Esophagus muscularis mucosa (tissue), 4 donors: ENCODE measurements at places on chromosomes 4 and X.

- DNase-seq = no peak
Observed at GRCh38 chr4:11773798-11774197, 345.1 kb upstream of the HS3ST1 start.

GRCh38 chr4:169345316-169345721 is 74.6 kb upstream of the SH3RF1 start:
- no peak for DNase-seq

DNA sequence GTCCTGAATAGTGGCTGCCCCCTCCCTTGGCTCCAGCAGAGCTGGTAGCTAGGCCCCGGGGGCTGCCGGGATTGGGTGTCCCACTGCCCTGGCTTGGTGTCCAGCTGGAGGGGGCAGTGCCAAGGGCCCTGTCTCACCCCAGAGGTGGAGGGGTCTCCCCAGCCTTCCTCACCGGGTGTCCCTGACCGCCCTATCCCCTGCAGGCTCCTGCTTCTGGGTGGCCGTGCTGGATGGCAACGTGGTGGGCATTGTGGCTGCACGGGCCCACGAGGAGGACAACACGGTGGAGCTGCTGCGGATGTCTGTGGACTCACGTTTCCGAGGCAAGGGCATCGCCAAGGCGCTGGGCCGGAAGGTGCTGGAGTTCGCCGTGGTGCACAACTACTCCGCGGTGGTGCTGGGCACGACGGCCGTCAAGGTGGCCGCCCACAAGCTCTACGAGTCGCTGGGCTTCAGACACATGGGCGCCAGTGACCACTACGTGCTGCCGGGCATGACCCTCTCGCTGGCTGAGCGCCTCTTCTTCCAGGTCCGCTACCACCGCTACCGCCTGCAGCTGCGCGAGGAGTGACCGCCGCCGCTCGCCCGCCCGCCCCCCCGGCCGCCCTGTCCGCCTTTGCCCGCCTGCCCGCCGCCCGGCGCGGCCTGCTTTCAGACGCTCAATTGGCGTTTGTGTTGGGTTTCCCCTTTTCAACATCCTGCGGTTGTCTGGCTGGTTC is 4.6 kb downstream of the NAT8L start:
- DNase-seq = no peak

DNA sequence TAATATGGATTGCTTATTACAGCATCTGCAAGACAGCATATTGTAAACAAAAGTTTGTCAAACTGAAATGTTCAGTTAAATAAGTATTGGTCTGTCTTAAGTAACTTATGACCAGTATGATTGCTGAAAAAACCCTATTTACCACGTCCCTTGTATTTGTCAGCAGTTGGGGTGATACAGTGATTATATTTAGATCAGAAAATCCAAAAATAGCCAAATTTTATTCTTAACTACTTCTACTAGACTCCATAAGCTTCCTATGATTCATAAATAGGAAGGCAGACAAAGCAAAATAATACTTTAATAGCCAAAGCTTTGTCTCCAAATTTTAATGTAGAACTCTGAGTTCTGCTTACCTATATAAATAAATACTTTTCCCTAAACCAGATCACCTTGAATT is 45.3 kb downstream of the TBCK start:
- no peak for DNase-seq

- no peak for DNase-seq
Observed at GRCh38 chrX:42442745-42443144, 335.2 kb downstream of the PPP1R2C start.

- no peak for DNase-seq
Observed at GRCh38 chr4:103032574-103032973, 13.1 kb upstream of the SLC9B1 start.

DNA sequence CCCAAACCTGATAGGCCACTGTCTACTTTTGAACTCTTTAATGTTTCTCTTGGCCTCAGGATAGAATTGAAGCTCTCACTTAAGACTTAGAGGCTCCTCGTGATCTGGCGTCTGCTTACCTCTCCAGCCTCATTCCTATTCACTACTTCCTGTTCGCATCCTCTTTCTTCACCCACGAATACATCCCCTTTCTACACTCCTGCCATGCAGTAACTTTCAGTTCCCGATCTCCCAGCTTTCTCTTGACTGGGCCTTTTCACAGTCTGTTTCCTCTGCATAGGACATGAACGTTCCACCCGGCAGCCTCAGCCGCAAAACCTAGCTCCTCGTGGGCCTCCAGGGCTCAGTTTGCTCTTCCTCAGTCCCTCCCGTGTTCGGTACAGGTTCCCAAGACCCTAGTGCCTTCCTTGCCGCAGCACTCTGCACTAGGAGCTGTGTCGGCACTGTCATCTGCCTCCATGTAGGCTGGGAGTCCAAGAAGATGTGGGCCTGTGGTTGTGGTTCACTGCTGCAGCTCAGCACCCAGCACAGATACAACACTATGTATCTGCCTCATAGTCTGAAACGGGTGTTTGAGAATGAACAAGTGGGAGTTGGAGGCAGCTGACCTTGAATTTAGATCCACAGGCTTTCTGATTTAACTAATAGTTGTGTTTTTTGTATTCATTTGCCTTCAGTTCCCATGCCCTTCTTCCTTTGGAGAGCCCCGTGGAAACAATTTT is 15.8 kb downstream of the RPL39 start:
- no peak for DNase-seq

GRCh38 chr4:72313121-72313520 is 255.9 kb downstream of the ADAMTS3 start:
- DNase-seq = no peak

DNA sequence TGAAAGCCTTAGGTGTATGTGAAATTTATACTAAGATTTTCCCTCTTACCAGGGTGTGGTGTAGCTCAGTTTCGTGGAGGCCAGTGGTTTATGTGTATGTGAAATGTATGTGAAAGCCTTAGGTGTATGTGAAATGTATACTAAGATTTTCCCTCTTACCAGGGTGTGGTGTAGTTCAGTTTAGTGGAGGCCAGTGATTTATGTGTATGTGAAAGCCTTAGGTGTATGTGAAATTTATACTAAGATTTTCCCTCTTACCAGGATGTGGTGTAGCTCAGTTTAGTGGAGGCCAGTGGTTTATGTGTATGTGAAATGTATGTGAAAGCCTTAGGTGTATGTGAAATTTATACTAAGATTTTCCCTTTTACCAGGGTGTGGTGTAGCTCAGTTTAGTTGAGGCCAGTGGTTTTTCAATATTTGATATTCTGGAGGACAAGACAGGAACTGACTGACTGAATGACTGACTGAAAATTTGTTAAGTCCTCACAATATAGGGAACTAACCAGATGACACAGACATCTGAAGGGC is 143.7 kb downstream of the NEXMIF start:
- no peak for DNase-seq

GRCh38 chr4:57157596-57158137 is 47.5 kb upstream of the IGFBP7 start:
- no peak for DNase-seq

DNA sequence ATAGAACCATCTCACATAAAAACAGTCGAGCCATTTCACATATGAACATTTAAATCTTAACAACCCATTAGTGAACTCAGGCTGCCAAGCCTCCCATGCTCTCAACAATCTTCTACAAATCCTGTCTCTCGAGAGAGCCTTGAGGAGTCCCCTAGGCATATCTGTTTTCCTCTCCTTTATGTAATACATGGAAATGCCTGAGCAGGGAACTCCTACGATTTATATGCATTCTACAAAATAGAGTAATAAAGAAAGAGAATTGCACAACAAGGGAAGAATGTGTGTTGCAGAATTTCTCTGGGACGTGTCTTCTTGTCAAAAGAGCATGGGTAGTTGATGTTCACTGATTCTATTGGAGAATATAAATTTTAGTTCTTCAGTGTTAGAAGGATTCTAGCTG is 101.8 kb upstream of the VCX2 start:
- DNase-seq = no peak

DNA sequence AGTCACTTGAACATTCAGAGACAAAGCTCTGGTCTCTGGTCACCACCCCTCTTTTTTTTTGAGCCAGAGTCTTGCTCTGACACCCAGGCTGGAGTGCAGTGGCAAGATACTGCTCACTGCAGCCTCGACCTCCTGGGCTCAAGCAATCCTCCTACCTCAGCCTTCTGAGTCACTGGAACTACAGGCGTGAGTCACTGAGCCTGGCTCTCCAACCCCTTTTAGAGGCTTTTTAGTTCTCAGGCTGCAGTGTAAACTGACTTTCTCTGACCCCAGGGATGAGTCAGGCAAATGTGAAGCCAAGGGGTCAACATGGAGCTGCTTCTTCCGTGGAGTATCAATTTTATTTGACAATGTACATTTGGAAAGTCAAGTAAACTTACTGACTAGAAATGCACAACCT is 229.2 kb downstream of the PTTG2 start:
- no peak for DNase-seq

- no peak for DNase-seq
Observed at GRCh38 chr4:184461711-184462441, 12.5 kb downstream of the IRF2 start.

- no peak for DNase-seq
Observed at GRCh38 chrX:42237956-42238355, 314.6 kb upstream of the CASK start.

DNA sequence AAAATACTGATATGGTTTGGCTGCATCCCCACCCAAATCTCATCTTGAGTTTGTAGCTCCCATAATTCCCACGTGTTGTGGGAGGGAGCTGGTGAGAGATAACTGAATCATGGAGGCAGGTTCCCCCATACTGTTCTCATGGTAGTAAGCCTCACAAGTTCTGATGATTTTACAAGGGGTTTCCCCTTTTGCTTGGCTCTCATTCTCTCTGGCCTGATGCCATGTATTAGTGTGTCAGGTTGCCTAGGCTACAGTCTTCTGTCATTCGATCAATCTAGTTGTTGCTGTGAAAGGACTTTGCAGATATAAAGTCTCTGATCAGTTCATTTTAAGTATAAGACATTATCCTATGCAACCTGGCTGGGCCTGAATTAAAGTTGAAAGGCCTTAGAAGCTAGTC is 209.3 kb upstream of the MAOA start:
- DNase-seq = no peak

- DNase-seq = no peak
Observed at GRCh38 chr4:26583538-26583864, 383 bp upstream of the TBC1D19 start.

GRCh38 chr4:6504900-6505496 is 32.6 kb upstream of the PPP2R2C start:
- peak; percentile 3 for DNase-seq

- no peak for DNase-seq
Observed at GRCh38 chrX:106897259-106897658, 5.9 kb downstream of the RIPPLY1 start.

DNA sequence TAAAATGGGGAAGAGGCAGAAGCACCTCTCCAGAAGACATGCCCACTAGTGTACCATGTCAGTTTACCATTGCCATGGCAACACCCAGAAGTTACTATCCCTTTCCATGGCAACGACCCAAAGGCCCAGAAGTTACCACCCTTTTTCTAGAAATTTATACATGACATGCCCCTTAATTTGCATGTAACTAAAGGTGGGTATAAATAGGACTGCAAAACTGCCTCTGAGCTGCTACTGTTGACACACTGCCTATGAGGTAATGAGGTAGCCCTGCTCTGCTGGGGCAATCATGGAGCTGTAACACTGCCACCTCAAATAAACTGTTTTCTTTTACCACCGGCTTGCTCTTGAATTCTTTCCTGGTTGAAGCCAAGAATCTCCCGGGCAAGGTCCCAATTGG is 13.9 kb upstream of the BEX4 start:
- no peak for DNase-seq

GRCh38 chr4:110949542-110949941 is 326.7 kb upstream of the PITX2 start:
- no peak for DNase-seq

GRCh38 chrX:132486599-132487178 is 2.1 kb downstream of the MBNL3 start:
- DNase-seq = no peak

DNA sequence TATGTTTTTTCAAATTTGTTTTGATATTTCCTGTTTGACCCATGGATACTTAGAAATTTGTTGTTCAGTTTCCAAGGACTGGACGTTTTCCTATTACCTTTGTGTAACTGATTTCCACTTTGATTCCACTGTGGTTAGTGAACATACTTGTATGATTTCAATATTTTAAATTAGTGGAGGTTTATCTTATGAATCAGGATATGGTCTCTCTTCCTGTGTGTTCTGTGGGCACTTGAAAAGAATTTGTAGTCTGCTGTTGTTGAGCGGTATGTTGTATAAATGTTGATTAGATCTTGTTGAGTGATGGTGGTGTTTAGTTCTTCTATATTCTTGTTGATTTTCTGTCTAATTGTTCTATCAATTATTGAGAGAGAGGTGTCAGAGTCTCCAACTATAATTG is 21.2 kb upstream of the LAMTOR3 start:
- no peak for DNase-seq

GRCh38 chr4:6393544-6394475 is 78.6 kb downstream of the PPP2R2C start:
- no peak for DNase-seq

- DNase-seq = no peak
Observed at GRCh38 chr4:100017637-100018310, 67.7 kb upstream of the H2AZ1 start.

DNA sequence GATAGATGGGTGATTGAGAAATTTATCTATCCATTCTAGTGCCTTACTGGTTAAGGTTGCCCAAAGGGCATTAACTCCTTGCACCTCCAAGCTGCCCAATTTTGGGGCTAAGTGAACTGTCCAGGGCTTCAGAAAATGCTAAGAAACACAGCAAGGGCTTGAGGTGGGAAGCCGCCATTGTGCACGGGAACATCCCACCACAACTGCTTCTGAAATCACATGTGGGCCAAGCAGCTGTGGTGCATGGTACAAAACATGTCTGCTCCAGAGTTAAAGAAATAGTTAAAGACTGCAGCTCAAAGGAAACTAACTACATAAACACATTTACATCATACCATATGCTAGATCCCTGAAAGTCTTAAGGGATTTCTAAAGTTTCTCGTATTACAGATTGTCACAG is 144.3 kb upstream of the NDST3 start:
- DNase-seq = no peak

DNA sequence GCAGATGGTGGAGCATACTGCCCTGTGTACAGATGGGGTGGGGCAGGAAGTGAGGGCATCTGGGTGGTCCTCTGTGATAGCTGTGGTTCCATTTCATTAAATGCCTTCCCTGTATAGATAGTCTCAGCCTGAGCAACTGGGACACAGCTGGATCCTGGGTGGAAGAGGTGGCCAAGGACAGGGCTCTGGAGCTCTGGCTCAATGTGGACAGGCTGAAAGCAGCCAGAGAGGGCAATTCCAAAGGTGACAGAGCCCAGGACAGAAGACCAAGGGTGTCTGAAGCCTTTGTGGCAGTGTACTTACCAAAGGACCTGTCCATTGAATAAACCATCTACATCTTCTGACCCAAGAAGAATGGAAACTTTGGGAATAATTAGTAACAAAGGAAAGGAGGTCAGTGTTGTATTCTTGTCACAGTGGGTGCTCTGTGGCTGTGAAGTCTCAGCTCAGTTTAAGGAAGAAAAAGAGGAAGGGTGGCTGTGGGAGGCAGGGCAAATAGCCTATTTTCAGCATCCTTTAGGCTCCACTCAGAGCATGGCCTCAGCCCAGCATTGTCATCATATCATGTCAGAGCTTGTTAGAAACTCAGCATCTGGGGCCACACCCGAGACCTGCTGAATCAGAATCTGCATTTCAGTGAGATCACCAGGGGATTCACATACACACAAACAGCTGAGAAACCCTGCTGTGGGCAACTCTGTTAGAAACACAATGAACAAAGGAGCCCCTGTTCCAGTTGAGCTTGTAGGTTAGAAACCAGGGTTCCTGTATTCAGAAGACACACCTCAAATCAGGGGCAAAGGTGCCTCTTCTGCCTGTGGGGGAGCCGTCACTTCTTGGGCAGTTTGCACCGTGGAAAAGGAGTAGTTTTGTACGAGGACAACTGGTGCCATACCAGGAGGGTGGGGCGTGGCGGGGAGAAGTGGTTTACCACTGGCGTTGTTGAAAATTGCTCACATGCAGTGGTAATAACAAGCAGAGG is 168.6 kb downstream of the PTTG2 start:
- DNase-seq = no peak
